ENCODE measurements at places on chromosomes 11 and 22.

DNA sequence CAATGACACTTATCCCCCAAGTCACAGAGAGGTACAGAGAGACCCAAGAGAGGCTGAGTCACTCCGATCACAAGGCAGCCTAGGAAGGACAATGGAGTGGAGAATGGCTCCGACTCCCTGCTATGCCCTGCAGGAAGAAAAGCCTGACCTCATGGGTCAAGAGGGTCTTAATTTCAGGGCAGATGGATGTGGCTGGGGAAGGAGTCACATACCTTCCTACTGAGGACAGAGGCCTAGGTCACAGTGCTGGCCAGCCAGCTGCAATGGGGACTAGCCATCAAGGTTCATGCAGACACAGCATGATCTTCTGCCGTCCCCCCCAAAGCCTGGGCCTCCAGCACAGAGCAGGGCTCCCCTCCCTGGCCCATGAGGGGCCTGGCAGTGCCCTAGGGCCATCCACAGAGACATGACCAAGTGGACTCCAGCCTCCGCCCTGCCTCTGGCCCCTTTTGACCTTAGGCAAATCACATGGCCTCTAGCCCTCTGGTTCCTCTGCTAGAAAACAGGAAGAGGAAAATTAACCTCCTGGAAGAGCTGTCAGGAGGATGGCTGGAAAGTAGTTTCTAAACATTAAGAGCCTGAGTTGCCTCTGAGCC lies 1.8 kb downstream of the ARRB1 start:
- DNase-seq: no peak

DNA sequence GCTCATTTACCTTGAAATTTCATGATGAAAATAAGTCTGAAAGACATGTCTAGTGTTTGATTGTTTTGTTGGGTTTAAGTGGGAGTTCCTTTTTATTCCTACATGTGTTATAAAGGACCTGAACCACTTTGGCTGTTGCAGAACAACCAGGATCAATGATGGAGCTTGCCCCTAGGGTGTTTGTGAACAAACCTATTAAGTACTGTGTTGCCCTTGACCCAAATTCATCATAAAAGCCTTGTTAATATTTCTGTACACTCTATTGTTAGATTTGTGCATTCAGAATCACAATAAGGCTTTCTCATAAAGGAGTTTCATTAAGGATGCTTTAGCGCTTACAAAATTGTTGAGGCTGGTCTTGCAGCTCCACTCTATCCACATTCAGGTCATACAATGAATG lies 452.6 kb downstream of the NELL1 start:
- no peak for DNase-seq

DNA sequence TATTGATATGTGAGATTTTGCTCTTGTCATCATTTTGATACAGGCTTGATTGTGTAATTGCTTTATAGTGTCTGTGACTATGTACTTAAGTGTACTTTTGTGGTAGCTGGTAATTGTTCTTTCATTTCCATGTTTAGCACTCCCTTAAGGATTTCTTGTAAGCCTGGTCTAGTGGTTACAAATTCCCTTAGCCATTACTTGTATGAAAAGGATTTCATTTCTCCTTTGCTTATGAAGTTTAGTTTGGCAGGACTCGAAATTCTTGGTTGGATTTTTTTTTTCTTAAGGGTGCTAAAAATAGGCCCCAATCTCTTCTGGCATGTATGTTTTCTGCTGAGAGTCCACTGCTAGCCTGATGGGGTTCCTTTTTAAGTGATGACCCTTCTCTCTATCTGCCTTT lies 346.8 kb downstream of the JRKL start:
- no peak for DNase-seq

GRCh38 chr11:2558861-2559526 lies 114.2 kb downstream of the KCNQ1 start:
- no peak for DNase-seq

DNA sequence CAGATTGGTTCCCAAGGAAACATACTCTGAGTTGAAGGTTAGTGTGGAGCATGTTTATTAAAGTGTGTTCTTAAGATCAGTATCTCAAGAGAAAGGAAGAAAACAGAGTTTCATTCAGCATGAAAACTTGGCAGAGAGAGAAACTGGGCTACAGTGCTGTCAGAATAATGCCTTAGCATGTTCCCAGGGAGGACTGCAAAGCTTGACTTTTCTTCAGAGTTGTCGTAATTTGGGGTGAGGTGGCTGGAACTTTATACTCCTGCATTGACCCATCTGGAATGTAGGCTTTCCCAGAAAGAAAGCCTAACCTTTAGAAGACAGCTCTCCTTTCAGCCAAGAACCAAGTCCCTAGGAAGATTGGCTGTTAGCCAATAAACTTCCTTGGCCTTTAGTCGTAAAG lies 190.8 kb upstream of the CNTN5 start:
- no peak for DNase-seq

DNA sequence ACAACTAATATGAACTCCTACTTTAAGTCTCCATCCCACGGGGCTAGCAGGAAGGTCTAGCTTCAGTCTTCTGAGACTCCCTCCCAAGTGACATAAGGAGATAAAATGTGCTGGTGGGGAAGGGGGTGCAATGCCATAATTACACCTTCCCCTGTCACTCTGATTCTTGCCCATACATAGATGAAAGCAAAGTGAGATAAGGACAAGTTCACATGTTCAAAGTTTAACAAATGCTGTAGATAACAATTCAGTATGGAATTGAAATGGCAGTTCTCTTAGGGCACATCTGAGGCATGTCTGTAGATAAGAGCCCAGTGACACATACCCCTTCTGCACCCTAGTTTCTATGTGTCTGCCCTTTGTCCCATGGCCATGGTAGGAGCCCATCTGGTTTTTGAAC lies 38.2 kb upstream of the PANX1 start:
- DNase-seq: no peak

DNA sequence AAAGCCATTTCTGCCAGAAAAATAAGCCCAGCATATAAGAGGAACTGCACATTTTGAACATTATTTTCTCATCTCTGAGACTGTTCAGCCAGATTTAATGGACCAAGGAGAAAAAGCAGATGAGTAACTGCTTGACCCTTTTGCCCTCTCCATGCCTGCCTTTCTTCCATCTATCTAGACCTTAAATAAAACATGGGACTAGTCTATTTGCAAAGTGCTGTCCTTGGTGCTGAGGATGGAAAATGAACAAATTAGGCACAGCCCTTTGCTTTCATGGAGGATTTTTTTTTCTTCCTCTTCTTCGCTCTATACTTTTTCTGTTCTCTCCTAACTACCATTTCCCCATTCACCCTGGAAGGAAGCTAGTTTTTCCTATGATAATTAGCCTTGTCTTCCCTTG lies 361.3 kb downstream of the GRM5 start:
- DNase-seq: no peak

DNA sequence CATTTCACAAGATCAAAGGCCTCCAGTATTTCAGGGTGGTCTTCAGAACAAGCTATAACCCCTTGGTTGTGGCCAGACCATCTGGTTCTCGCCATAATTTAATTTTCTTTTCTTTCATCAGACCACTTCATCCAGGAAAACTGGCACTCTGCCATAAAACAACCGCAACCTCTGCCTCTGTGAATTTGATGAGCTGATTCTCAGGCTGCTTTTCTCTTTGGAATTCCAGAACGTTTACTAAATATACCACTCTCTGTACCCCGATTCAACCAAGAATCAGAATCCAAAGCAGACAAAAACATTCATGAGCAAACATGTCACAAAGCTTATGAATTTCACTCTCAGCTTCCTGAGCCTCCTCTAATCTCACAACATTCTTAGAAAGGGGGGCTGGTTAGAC lies 331.8 kb upstream of the SYN3 start:
- DNase-seq: no peak

DNA sequence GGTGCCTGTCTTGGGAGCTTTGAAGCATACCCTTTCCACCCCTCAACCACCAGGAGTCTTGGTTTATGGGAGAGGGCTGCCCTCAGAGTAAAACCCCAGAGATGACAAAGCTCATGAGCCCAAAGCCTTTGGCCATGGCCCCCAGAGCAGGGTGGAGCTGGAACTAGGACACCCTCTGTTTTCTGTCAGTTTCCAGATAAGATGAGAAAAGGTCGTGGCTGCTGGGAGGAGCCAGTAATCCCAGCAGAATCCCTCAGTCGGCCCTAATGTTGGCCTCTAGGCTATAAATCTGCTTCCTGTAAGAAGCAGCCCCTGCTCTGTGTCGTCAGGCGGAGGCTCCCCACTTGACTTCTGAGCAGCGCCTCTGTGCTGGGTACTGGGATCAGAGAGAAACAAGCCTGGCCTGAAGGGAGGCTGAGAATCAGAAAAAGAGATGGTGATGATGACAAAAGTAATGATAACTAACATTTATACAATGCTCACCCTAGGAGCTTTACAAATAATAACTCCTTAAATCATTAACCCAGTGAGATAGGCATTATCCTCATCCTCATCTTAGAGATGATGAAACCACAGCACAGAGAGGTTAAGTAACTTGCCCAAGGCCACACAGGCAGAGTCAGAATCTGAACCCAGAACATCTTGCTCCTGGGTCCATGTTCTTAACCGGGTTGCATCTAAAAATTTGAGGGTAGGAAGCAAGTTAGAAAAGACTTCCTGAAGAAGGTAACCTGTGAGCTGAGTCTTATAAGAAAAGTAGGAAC lies 471.4 kb downstream of the SOX6 start:
- DNase-seq: no peak

DNA sequence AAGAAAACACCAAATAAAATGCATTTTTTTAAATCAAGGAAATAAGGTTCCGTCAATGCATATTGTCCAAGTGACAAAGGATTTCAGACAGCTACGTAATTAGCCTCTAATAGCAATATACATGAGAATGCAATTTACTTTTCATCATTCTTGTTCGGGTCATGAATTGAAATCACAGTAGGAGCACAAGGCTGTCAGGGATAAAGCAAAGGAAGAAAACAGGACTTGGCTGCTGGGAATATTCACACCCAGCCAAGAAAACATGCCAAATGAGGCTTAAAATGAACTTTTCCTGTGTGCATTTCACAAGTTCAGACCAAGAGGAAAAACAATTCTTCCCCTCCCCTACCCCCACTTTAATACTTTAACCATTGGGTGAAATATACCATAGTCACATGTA lies 188.6 kb downstream of the CWF19L2 start:
- no peak for DNase-seq

- no peak for DNase-seq
Observed at GRCh38 chr11:87320123-87320522, 282.4 kb downstream of the TMEM135 start.

DNA sequence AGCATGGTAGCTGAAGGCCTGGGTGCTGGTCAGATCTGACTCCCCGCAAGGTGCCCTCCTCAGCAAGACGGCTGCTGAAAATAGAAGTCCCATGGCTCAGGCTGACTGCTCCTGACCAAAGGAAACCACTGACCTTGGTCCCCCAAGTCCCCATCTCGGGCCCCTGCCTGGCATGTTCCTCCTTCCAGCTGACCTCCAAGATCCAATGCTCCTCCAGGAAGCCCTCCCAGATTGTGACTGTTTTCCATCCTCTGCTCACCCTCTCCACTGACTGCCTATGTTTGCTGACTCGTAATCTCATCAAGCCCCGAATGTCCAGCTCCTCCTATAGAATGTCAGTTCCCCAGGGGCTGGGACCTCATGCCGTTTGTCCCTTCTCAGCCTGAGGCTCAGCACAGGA lies 30.5 kb downstream of the ALX4 start:
- DNase-seq: no peak

DNA sequence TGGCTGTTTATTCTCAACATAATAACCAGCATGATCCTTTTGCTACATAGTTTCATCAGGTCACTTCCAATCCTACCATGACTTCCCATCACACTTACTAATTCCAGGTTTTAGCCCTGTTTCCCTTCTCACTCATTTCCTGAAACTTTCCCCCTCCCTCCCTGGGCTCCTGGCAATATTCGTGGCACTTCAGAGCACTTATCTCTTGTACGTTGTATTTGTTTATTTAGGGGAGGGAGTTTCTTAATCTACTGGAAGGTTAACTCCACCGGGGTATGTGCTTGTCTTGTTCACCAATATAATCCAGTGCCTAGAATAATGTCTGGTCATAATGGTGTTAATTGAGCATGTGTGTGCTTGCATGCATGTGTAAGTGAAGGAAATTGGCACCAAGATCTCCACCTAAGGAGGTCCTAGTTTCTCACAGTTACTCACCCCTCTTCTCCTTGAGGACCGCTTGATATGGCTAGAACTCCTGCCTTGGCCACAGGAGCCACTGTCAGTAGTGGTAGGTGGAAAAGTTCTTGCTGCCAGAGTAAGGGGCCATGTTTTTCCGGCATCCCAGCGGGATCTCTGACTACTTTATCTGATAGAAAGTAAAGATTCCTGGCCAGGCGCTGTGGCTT lies 11.7 kb downstream of the EIF3L start:
- DNase-seq: no peak

GRCh38 chr11:21306739-21307358 lies 637.5 kb downstream of the NELL1 start:
- no peak for DNase-seq

GRCh38 chr11:129694966-129695365 lies 120.7 kb upstream of the TMEM45B start:
- DNase-seq: peak; percentile 19

GRCh38 chr11:112200252-112200651 lies 24.9 kb downstream of the BCO2 start:
- DNase-seq: no peak

- no peak for DNase-seq
Observed at GRCh38 chr11:133232665-133233064, 299.6 kb downstream of the OPCML start.

- DNase-seq: no peak
Observed at GRCh38 chr11:23995891-23996290, 501.0 kb upstream of the LUZP2 start.

DNA sequence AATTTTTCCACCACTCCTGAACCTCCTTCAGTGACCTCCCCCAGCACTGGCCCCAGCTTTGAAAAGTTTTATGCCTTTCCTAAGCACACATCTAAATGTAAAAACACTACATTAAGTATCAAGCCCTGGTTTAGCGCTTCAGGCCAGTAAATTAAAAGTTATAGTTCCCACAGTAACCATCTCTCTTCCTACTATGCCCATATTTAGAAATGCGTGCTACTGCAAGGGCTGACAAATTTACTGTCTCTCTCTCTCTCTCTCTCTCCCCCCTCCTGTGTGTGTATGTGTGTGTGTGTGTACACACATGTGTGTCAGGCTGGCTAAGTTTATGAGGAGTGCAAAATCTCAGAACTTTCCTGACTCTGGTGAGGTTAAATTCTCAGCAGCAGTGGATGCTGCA lies 231.4 kb downstream of the LARGE1 start:
- no peak for DNase-seq

DNA sequence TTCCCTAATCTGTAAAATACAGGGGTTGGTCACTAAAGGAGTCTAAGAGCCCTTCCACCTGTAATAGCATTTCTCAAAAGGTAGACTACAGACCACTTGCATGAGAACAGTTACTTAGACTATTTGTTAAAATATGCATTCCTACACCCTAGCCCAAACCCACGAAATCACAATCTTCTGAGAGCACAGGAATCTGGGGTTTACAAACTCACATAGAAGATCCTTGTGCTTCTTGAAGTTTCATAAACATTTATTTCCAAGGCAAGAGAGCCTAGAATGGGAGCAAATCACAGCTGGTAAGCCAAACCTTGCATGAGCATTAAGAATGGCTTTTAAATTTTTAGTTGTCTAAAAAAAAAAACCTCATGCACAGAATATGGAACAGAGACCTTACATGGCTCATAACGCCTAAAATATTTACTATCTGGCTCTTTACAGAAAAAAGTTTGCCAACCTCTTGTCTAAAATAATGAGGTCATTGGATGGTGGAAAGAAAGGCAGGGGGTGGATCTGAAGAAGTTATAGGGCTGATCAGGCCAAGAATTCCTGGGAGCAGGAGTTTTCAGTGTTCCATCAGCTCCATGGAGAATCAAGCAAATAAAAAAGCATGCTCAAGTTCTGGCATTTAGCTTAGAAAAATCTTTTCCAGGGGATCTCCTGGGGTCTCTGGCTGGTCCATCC lies 133.4 kb downstream of the CCDC34 start:
- no peak for DNase-seq

Measured in kidney capillary endothelial cell (primary cell).